ENCODE measurements at places on chromosomes 4 and X. TPM values are rescaled to one million over a fixed set of nuclear protein-coding genes. Genes with fewer than 3 reads are reported as not detected.
A peak's percentile ranks its signal among the peaks of the same experiment; 100 is the strongest.

The CLTRN gene
- 0.59 TPM for total RNA-seq

The DDX3X gene
- total RNA-seq: 222 TPM

The HGFAC gene
- 0.40 TPM for total RNA-seq

The ESX1 gene
- total RNA-seq: 0.10 TPM

The NWD2 gene
- total RNA-seq: 3.5 TPM

The MAGEE2 gene
- 1.8 TPM for total RNA-seq

The DNAAF6 gene
- total RNA-seq: 0.59 TPM

The RBM3 gene
- 116 TPM for total RNA-seq

The ART3 gene
- total RNA-seq: 4.0 TPM

The TBC1D19 gene
- 81.6 TPM for total RNA-seq

DNA sequence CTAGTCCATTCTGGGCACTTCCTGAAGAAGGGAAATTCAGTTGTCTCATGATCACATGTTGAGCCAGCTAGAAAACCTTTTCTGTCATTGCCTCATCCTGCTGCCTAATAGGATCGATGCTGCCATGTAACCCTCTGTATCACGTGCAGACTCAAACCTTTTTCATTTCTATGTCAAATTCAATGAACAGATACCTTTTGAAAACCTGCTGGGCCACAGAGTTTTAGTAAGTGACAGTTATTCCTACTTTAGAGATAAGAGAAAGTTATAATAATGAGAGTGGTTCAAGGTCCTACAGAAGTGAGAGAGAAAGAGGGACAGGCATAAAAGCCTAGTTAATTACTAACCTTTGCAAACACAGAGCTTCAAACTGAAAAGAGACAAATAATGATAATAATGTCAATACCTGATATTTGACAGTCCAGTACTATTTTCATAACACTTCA, 46.0 kb downstream of the MAOA start:
- DNase-seq: no peak

DNA sequence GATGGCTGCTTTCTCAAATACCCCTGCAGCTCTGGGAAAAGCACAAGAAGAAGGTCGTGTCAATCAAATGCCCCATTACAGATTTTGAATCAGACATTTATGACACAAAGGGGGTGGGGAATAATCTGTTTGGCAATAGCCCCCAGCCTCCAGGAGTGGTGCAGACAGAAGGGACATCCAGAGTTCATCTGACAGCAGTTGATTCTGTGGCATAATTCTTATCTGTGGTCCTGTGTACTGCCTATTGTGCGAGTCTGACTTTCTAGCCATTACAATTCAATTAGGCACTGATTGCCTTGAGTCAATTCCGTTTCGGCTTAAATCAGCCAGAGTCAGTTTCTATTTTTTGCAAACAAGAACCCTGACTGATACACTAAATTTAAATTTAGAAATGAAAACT, 28.6 kb upstream of the DCLK2 start:
- no peak for DNase-seq

GRCh38 chrX:106932492-106932923, 12.3 kb downstream of the CLDN2 start:
- no peak for DNase-seq

DNA sequence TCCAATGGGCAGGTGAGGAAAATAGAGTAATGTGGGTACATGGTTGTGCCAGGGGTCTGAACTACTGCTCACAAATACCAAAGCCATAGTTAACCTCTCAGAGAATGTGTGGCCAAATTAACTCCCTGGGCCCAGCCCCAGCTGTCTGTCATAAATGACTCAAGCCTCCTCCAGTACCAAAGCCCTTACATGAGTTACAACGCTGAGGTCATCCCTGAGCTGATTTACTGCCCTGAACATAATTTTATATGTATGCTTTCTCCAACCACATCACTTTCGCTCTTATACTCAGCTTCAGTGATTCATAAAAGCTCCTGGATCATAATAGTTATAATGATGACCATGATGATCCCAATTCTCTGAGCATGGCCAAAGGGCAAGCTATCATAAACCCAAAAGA, 283.9 kb downstream of the NKX6-1 start:
- no peak for DNase-seq

- no peak for DNase-seq
These were observed 12.4 kb upstream of the ZCCHC13 start for GRCh38 chrX:74291577-74291963.

DNA sequence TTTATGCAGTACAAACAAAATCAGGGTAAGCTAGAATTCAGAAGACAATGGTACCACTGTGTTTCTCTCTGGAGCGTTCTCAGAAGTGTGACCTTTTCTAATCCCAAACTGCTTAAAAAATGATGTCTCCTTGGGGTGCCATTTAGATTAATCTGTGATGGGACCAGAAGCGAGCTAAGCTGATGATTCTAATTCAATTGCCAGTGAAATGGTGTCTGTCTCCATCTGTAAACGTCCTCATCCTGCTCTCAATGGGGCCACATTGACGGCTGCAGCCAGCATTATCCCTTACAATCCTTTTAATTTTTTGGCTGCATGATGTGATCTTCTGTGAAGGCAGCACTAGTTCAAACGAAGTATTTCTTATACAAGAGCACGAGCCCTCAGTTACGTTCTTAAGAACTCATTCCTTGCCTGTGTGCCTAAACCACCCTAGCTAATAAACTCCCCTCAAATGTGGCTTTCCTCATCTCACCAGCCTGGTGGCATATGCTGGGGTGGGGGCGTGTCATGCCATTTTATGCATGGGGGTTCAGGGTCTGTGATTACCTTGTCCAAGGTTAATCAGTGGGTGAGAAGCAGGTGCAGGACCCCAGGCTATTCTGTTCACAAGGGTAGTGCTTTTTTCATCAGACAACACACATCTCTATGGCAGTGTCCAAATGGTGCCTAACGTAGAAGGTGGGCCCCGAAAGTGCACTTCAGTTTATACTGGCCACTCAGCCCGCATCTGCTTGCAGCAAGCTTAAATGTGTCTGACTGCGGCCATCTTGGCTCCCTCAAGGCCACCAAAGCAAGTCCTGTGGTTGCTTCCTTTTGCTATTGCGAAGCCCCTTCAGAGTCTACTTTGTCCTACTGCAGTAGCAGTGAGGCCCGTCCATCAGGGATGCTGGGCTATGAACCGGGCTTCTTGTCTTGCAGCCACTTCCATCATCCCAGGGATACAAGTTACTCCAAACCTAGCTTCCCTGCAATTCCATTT, 45.7 kb upstream of the SLC2A9 start:
- peak; percentile 81 for DNase-seq

GRCh38 chr4:118167306-118167705, 133.0 kb downstream of the NDST3 start:
- no peak for DNase-seq

- no peak for DNase-seq
These were observed 118.7 kb downstream of the SH3RF1 start for GRCh38 chr4:169152098-169152497.

DNA sequence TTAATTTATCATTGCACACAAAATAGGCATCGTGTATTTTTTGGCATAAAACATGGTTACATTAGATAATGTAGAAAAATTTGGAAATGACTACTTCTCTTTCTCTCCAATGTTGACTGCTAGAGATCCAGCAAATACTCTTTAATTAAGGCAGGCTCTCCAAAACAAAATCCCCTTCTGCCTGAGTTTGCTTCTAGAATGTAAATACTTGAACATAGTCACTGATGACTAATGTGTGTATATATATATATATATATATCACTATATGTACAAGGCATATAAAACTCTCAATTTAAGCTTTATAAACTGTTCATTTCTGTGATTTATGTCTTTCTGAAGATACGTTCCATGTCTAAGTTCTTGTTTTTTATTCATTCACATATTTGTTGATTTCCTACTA, 67.2 kb upstream of the CAMK2D start:
- no peak for DNase-seq

GRCh38 chr4:47930971-47931804, 16.8 kb upstream of the NFXL1 start:
- no peak for DNase-seq

DNA sequence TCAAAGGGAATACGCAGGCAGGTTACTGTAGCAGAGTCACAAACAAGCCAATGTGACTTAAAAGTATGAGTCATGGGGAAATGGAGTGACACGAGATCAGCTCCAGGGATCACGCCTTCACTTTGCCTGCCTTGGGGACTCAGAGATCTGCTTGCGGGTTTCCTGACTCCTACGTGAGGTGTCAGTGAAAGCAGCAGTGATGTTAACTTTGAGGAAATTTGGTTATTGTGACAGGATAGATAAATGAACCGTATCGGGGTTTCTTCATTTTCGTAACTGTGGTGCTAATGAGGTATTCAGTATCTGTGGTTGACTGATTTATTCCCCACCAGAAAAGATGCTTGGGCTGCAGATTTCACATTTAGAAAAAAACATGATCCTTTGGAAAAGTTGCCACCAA, 383.3 kb upstream of the ZFP42 start:
- no peak for DNase-seq

GRCh38 chr4:184929476-184929875, 88.8 kb upstream of the HELT start:
- DNase-seq: no peak

DNA sequence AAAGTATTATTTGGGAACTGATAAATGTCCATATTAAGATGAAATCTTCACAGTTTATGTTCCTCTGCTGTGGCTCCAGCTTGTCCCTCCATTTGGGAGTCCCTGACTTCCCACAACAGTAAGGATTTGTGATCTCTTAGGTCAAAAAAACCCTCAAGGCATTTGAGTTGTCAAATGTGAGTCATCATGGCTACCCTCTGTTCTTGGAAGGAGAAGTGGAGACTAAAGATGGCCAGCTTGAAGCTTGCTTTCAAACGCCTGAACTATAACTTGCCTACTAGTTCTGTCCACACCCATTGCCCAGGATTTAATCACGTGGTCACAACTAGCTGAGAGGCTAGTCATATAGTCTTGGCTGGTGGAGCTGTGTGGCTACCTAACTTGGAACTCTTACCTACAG, 107.8 kb downstream of the CCNG2 start:
- DNase-seq: no peak

DNA sequence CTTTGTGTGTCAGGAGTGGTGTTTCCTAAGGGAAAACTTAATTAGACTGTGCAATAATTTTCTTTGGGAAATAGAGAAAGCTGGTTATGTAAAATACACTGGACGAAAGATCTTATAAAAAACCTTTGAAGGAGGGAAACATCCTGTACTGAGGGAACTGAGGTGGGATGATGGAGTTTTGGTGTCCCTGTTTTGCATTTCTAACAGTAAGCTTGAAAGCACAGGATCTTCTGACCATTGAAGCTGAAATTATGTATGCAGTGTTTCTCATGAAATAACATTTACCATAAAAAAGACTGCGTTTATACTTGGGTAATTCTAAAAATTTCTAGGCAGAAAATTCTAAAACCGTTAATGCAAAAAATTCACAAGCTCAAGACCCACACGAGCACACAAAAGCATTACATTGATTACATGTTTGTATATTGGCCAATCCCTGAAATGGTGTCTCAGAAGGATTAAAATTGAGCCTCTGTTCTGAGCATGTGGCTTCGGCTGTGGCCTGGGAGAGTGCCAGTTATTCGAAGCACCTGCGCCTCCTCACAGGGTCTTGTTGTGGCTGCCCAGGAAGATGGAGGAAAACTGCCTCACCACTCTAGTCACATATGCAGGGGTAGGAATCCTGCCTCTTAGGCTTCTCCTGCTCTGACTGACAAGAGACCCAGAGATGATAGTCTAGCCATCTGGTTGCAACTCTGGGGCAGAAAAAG, 49.5 kb downstream of the JADE3 start:
- DNase-seq: no peak

GRCh38 chrX:15686818-15687685, 22.4 kb upstream of the CLTRN start:
- DNase-seq: peak; percentile 82

DNA sequence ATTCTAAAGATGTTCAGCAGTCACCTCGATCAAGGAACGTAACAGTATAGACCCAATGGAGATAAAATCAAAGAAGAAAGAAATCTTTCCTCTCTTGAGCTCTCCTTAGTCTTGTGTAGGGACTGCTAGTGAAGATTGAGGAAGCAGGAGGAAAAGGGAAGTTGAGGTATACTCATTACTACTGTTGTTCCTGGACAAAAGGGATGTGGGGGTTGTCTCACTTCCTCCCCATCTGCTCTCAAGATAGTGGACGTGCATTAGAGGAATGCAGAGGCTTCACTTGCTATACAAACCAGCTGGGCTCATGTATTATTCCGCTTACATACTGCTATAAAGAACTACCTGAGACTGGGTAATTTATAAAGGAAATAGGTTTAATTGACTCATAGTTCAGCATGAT, 208.9 kb upstream of the ARHGEF9 start:
- no peak for DNase-seq

GRCh38 chr4:164894702-164895101, 17.7 kb downstream of the APELA start:
- no peak for DNase-seq

DNA sequence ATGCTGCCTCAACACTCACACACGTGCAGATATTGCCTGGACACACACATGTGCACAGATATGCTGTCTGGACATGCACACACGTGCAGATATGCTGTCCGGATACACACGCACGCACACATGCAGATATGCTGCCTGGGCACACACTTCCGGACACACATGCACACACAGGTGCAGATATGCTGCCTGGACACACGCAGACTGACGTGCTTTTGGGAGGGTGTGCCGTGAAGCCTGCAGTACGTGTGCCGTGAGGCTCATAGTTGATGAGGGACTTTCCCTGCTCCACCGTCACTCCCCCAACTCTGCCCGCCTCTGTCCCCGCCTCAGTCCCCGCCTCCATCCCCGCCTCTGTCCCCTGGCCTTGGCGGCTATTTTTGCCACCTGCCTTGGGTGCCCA, 14.7 kb downstream of the FGFRL1 start:
- DNase-seq: no peak

DNA sequence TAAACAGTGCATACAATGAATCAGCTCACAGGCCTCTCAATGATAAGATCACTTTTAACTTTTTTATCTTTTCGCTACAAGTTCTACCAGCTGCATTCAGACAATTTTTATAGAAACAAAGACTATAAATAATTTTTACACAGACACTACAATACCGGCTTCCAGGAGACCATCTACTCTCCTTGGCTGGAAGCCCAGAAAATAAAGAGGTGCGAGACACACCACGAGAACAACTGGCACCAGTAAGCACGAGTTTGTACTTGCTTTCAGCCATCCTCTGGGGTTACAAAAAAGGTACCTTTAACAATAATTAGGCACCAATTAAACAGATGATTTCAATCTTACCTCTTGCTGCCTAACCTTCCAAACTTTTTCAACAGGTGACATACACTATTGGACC, 11.2 kb upstream of the PRDX4 start:
- no peak for DNase-seq

- DNase-seq: no peak
These were observed 702.3 kb downstream of the TRIML1 start for GRCh38 chr4:188841523-188841922.

DNA sequence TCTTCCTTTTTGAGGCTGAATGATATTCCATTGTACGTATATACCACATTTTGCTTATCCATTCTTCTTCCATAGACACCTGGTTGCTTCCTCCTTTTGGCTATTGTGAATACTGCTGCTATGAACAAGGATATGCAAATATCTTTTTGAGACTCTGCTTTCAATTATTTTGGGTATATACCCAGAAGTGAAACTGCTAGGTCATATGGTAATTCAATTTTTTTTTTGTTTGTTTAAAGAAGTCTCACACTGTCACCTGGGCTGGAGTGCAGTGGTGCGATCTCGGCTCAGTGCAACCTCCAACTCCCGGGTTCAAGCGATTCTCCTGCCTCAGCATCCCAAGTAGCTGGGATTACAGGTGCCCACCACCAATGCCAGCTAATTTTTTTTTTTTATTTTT, 75.3 kb downstream of the METTL14 start:
- no peak for DNase-seq

Data from spinal cord (tissue), 10 donors.